Stimulated activated CD8-positive, alpha-beta memory T cell treated with anti-CD3 and anti-CD28 coated beads, Interleukin-4, amount 100 ng/mL, for 48 hours (primary cell): ENCODE measurements at places on chromosomes 7 and 10.

DNA sequence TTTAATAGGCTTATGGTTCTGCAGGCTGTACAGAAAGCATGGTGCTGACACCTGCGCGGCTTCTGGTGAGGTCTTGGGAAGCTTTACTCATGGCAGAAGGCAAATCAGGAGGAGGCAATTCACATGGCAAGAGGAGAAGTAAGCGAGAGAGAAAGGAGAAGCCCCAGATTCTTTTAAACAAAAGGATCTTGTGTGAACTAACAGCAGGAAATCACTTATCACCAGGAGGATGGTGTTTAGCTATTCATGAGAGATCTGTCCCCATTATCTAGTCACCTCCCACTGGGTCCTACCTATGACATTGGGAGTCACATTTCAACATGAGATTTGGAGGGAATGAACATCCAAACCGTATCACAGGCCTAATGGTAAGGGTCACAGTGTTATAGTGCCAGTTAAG, 678.0 kb upstream of the KCND2 start:
- no peak for DNase-seq

GRCh38 chr10:125407000-125407502, 246.7 kb upstream of the CTBP2 start:
- no peak for DNase-seq

- no peak for DNase-seq
These were observed 6.6 kb upstream of the STX1A start for GRCh38 chr7:73726083-73726466.

DNA sequence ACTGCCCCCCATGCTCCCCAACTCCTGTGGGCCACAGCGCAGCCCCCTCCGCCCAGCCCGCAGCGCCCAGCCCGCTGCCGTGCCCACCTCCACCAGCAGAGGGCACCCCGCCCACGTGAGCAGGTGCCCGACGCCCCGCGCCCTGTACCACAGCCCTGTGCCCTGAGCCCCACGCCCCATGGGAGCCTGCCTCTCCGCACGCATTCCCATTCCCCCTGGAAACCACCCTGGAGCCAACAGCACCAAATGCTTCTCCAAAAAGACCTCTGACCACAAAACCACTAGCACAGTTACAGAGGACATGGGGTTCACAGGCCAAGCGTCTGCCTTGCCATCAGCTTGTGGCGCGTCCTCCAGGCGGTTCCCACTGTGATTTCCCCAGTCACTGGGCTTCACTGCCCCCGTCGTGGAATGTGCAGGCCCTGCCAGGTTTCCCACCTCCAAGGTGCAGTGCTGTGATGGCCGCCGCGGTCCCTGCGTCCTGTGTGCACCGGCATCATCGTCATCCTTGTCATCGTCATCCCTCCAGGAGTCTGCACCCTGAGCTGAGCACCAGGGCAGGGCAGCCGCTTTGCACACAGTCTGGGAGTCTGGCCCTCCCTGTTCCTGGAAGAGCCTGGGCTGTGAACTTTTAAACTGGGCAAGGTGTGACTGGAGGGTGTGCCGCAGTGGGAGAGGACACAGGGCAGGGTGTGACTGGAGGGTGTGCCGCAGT, 61.7 kb downstream of the PWWP2B start:
- DNase-seq: peak; percentile 85

- no peak for DNase-seq
These were observed 92.4 kb downstream of the WNT2 start for GRCh38 chr7:117230276-117231046.

- DNase-seq: no peak
These were observed 44.8 kb downstream of the PALS2 start for GRCh38 chr7:24617957-24618616.

DNA sequence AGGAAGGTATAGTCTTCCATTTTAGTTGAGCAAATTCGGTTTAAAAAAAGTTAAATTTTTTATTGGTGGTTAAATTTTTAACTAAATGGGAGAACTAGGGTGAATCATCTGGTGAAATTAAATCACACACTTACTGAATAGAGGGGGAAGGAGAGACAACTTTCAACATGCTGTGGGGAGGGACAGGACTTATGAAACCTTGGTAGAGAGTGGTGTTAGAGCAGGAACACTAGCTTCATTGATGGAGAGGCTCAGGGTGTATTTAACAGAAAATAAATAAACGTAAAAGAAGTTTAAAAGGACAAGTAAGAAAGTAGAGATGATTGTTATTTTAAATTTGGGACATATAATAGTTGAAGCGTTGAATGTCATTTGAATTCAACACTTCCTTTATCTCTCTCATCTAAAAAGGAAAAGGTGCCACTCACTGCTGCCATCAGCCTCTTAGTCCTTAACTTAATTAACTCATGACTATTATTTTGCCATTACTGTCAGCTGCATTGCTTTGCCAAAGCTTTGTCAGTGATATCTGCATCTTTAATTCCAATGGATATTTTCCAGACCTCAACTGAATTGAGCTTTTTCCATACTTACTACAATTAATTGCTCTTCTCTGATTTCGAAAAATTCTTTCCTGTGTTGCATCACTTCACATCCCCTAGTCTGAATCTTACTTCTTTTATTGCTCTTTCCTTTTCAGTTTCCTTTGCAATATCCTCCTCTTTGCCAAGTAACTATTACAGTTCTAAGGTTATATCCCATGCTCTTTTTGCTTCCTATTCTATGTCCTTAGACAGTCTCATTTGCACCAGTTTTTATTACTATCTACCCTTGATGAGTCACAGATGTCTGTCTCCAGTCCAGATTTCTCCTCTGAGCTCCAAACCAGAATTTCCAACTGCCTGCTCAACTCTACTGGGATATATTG, 71.7 kb downstream of the GNAT3 start:
- no peak for DNase-seq

GRCh38 chr10:122282909-122283308, 11.8 kb downstream of the BTBD16 start:
- DNase-seq: no peak

- no peak for DNase-seq
These were observed 194.4 kb downstream of the PLXNA4 start for GRCh38 chr7:132381742-132382472.

DNA sequence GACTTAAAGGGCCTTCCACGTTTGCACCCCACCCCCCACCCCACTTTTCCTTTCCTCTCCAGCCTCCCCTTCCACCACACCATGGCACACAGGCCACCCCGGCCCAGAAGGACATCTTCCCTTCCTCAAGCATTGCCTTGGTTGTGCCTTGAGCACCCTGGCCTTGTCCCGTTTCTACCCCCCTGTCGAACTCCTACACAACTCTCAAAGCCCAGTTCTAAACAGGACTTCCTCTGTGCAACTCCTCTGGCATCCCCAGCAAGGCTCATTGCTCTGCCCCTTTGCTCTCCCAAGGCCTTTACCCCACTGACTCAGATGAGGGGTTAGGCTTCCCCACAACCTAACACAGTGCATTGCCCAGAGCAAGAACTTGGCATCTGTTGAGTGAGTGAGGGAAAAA, 136.1 kb downstream of the HERPUD2 start:
- no peak for DNase-seq

DNA sequence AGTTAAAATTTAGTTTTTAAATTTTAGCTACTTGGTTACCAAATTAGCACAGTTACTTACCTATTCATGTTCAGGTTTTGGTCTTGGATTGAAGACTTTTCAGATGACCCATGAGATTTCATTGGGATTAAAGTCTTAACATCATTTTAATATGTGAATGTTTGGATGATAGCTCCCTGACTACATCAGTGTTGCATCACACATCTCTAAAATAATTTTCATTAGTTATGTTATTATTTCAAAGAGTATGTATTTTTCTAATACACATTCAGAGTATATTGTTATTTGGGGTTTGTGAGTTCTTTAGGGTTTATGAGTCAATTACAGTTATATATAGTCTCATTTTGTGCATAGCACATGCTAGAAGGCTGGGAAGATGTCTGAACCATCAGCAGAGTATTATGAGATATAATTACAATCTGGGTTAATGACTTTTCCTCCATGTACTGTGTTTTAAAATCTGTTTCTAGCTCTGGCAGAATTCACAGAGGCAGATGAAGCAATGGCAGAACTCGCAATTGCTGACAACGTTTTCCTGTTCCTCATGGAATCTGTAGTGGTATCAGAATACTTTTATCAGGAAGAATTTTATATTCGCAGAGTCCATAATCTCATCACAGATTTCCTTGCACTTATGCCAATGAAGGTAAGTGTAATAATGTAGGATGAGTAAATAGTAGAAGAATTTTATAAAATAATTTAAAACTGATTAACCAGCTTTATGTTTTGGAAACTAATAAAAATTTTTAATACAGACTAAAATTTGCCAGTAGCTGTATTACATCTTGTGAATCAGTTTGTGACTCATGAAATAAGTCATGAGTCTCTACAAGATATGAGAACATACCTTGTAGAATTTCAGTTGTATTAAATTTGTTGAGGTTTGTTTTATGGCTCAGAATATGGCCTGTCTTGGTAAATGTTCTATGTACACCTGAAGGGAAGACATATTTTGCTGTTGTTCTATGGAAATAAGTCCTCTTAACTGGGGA, 26.9 kb downstream of the NUP205 start:
- no peak for DNase-seq

DNA sequence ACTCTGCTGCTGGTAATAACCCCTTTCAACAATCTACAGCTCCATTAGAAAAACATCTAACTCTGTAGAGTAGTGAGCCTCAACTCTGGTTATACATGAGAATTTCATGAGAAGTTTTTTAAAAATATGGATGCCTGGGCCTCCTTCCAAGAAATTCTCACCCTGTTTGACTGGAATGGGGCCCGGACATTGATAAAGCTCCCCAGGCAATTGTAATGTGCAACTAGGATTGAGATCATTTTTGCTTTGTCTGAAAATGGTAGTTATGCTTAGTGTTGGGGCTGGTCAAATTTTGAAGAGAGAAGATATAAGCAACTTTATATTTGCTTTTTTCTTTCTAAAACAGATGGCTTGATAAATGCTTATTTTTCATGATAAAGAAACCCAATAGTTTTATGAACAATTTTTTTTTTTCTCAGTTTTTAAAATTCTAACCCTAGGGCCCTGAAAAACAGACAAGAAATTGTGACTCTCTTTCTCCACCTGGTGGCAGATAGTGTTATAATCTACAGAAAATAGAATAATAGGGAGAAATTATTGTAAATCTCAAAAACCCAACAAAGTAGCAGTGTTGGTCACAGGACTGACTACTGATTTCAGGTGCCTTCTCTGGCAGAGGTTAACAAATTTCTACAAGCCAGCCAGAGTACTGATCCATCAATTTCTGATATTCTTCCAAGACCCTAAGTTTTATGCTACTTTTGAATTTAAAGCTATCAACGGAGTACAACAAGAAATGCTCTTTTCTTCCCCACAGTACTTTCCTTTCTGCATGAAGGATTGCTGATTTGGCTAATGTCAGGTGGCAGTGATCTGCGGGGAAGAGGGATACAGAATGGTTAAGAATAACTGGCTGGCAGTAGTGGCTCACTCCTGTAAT, 174.8 kb downstream of the DKK1 start:
- DNase-seq: no peak
